SK-N-DZ (cell line): ENCODE measurements at places on chromosomes 16 and 17.

DNA sequence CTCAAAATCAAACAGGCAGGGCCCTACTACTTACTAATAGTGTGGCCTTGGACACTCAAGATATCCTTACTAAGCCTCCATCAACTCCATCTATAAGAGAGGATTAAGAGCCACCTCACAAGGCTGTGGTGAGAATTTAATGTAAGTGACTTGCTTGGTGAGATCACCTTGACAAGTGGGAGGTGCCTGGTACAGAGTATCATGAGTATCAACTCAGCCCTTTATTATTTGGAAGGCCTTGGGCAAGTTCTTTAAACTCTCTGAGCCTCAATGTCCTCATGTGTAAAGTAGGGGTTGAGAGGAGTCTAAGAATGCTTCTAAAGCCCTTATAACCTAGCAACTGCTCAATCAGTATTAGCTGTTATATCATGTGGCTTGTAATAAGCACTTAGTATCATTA lies 15.0 kb downstream of the THUMPD1 start:
- DNase-seq = no peak

DNA sequence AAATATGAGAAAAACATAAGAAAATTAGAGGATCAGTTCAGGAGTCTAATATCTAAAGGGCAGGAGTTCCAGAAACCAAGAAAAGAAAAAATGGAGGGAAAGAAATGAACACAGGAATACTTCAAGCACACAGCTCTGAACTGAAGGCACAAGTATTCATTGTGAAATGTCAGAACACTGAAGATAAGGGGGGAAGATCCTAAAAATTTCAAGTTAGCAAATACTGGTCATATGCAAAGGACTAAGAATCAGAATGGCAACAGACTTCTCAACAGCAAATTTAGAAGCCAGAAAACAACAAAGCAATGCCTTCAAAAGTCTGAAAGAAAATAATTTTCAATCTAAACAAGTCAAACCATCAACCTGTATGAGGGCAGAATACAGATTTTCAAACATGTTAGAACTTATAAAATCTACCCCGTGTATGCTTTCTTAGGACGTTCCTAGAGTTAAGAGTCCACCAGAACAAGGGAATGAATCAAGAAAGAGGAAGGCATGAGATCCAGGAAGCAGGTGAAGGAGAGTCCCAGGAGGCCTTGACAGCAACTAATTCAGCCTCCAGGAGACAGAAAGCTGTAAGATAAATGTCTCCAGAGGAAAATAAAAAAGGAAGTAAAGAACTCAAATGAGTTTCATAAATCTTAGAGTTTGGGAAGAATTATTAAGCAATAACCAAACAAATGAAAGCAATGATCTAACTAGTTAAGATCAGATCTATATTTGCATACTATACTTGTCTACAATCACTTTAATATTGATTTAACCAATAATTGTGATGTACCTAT lies 2.8 kb downstream of the BRD7 start:
- no peak for DNase-seq

DNA sequence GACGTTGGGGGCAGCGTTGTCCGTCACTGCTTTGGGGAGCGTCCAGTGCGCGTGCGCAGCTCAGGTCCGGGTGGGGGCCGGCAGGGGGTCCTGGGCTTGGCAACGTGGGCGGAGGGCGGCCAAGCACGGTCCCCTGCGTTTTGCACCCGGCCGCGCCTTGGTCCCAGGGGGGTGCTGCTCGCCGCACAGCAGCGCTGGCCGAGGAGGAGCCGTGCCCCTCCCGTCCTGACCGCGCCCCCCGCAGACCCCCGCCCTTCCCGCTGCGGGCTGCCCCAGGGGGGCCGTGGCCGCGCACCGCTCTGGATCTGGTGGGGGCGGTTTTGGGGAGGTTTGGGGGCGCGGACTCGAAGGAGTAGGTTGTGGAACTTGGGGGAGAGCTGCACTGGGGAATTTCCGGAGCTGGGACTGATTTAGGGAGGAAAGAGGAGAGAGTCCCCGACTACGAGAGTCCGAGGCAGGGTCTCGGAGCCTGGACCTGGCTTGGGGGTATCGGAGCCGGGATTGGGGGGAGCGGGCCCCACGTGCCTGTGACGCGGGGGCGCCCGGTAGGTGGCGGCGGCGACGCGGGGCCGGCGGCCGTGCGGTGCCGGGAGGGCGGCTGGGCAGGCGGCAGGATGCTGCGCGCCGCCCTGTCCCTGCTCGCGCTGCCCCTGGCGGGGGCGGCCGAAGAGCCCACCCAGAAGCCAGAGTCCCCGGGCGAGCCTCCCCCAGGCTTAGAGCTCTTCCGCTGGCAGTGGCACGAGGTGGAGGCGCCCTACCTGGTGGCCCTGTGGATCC lies at the start of gene SLC9A5:
Gene SLC9A5 (plus strand): TSS at position 579 of the 777 bp plus-strand sequence. CDS start 36 bp downstream, at position 615.
- peak; percentile 43 for DNase-seq

DNA sequence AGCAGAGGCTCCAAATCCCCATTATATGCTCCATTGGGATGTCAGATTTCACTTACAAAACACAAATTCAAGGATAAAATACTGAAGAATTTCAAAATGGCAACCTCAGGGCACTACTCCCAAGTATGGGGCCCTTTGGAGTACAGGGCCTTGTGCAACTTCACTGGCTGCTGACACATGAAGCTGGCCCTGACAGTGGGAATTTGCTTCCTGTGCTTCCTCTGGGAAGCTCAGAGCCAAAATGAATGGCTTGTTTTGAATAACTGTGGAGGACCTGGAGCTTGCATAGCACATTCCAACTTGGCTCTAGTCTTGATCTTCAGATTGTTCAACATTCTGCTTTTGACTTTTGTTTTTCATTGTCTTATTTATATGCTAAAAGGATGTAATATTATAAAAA lies 52.3 kb upstream of the HNF1B start:
- no peak for DNase-seq

DNA sequence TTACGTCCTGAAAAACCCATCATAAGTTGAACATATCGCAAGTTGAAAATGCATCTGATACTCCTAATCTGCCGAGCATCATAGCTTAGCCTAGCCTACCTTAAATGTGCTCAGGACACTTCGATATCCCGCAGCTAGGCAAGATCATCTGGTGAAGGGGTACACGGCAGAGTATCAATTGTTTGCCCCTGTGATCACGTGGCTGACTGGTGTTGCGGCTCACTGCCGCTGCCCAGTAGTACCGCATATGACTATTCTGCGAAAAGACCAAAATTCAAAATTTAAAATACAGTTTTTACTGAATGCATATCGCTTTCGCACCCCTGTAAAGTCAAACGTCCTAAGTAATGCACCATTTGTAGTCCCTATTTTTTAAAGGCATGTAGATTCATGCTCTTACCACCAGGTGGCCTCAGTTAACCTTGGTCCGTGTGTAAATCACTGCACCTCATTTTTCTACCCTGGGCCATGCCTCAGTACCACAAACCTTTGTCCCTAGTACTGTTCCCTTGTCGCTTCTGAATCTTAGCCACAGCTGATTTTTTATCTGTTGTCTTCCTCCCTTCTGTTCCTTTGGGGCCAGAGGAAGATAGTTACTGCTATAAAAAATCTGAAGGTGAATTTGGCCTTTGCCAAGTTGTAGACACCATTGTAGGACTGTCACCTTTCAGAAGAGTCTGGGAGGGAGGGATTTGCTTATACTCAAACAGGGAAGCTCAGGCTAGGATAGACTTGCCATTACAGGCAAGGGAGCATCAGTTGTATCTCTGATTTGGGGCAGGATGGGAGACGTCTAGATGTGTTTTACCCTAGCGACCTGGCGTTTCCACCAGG lies 34.4 kb downstream of the WWP2 start:
- DNase-seq = peak; percentile 70

GRCh38 chr16:10552998-10553491 lies 27.4 kb downstream of the EMP2 start:
- no peak for DNase-seq

- no peak for DNase-seq
These were observed 1.3 kb upstream of the CENPV start for GRCh38 chr17:16354585-16354984.

DNA sequence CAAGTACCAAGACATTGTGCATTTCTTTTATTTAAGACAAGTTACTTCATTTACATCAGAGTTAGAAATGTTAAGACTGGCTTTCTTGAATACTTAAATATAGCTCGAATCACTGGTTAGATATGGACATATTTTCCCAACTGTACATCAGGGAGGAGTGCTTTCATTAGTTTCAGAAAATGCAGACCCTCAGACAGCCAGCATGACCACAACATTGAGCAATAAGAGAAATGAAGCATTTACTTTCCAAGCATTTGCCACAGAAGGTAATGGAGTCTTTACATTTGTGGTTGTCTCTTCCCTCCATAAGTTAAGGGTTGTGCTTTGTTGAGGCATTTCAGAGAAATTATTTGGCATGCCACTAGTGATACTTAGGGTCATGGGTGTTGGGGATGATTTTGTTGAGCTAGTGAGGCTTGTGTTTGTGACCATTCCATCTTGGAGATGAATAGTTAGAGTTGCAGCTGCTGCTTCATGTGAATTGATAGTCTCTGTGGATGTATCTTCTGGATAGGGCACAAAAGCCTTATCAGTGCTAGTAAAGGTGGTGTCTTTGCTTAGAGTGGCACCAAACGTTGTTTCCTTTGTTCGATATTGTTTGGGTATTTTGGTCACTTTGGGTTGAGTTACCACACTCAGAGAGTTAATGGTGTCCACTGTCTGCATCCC lies 2.1 kb downstream of the OMG start:
- no peak for DNase-seq

GRCh38 chr16:49964316-49964715 lies 60.7 kb upstream of the CNEP1R1 start:
- no peak for DNase-seq

GRCh38 chr16:56964243-56965148 lies 2.7 kb downstream of the CETP start:
- peak; percentile 83 for DNase-seq
